ENCODE measurements at places on chromosomes 4 and X.

GRCh38 chrX:12583543-12583942 is 207.7 kb upstream of the PRPS2 start:
- no peak for DNase-seq

- no peak for DNase-seq
Measured at GRCh38 chr4:144355811-144356757, 215.6 kb upstream of the GYPA start.

DNA sequence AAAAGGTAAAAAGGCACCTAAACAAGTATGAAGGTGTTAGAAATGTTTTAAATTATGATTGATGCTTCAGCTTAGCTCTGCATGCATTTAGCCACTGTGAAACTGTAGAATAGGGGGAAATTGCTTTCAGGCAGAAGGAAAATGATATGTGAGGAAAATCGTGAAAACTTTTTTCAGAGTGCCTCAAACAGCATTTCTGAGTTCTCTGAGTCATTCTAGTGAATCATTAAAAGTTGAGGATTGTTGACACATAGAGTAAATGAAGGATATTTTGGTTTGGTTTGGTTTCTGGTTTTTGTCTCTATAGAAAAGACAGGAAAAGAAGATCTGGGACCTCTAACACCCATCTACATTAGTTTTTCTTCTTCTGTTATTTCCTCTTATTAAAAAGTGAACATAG is 332.5 kb upstream of the TRAM1L1 start:
- no peak for DNase-seq

- no peak for DNase-seq
Measured at GRCh38 chr4:17258106-17258505, 253.8 kb downstream of the QDPR start.

DNA sequence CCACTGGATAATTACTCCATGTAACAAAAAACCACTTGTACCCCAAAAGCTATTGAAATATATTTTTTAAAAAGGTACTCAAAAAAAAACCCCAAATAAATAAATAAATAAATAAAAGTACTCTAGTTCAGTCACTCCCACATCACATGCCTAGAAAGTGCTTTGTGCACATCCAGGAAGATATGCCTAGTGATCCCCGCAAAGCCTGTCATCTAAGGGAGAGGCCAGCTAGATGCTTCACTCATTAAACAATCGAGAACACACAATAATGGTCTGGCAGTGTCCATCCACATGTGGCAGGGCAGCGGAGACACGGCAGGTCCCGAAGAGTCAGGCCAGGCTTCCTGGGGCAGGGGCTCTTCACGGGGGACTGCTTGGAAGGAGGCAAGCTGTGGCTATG is 47.6 kb downstream of the RAB33B start:
- no peak for DNase-seq

GRCh38 chr4:133154725-133155124 is 5.6 kb downstream of the PCDH10 start:
- no peak for DNase-seq

DNA sequence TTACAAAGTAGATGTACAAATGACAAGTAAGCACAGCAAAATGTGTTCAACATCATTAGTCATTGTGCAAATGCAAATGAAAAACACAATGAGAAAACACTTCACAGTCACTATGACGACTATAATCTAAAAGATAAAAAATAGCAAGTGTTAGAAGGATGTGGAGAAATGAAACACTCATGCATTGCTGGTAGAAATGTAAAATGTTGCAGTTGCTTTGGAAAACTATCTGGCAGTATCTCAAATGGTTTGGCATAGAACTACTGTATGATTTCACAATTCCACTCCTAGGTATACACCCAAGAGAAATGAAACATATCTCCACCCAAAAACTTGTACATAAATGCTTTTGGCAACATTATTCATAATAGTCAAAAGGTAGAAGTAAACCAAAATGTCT is 459.7 kb upstream of the TRAM1L1 start:
- DNase-seq = no peak

DNA sequence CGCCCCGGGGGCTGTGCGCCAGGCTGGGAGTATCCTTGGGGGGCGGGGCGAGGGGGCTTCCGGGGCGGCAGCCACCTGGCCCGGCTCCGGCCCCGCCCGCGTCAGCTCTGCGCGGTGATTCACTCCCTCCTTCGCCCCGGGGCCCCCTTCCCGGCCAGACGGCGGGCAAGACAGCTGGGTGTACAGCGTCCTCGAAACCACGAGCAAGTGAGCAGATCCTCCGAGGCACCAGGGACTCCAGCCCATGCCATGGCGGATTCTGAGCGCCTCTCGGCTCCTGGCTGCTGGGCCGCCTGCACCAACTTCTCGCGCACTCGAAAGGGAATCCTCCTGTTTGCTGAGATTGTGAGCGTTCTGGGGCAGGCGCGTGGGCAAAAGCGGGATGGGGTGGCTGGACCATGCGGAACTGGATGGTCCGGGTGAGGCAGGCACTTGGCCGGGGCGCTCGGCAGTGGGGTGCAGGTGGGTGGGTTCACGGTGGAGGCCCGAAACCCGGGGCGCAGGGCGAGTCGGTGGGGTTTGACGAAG is at the start of gene PLP2:
PLP2 (plus strand) TSS at position 147 of the 528 bp plus-strand sequence; CDS start at position 250, 103 bp downstream.
- peak; percentile 90 for DNase-seq

GRCh38 chr4:93313197-93313596 is 515.4 kb upstream of the ATOH1 start:
- DNase-seq = no peak

GRCh38 chr4:99383399-99383798 is 30.9 kb upstream of the ADH1C start:
- DNase-seq = no peak

DNA sequence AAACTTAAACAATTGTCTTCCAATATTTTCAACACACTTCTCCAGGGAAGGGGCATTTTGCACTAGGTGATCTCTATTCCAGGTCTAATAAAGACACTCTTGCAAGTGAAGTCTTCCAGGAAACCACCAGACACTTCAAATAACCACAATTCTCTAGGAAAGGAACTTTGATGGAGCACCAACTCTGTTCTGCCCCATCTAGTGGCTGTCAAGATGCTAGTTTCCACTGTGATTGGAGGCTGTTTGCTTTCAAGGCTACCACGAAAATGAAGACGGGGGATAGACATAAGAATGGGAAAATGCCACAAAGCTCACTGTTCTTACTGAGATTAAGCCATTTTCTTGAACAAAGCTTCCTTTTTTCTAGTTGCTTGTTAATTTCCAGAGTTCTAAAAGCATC is 100.6 kb upstream of the F9 start:
- no peak for DNase-seq

DNA sequence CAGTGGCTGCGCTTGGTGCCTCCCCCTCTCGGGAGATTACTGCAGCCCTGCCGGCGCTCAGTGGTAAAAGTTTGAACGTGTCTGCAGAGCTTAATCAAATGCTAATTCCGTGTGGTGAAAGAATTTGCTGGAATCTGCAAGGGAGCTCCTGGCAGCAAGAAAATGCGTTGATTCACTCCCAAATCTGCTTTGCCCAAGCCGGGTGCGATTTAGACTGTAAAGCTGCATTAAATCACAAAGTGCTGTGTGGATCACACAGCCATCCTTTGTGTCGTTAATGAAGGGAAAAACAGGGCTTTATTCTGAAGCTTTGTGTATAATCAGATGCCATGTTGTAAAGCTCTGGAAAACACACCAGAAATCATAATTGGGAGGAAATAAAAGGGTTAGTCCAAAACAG is 444.1 kb downstream of the BCOR start:
- DNase-seq = no peak

DNA sequence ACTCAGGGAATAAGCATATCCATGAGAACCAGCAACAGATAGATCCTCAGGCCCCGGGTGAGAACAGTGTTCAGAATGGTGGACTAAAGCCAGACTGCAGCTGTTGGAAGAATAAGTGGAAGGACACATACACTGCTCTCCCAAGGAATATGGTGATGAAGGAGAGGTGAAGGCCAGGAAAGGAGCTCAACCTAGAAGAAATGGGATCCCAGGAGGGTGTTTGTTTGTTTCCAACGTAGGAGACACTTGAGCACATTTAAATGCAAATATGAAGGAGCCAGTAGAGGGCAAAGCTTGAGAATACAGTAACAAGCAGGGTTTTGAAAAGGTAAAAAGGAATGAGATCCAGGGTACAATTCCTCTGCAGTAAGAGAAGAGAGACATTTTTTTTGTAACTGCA is 42.4 kb upstream of the ATOH1 start:
- DNase-seq = no peak

DNA sequence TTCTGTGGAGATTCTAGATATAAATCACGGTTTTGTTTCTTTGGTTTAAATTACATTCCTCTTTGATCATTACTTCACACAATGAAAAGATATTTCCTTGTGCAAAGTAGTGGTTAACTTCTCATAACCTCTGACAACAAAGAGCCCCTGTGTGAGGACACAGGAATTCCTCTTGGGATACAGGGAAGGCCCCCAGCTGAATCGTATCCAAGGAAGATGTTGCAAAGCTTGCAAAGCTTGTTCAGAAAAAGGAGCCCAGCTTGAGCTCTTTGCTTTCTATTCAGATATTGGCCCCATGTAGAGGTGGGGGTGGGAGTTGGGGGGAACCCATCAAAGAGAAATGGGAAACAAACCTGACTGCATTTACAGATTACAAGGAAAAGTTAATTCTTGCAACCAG is 145.7 kb downstream of the RELL1 start:
- DNase-seq = no peak

DNA sequence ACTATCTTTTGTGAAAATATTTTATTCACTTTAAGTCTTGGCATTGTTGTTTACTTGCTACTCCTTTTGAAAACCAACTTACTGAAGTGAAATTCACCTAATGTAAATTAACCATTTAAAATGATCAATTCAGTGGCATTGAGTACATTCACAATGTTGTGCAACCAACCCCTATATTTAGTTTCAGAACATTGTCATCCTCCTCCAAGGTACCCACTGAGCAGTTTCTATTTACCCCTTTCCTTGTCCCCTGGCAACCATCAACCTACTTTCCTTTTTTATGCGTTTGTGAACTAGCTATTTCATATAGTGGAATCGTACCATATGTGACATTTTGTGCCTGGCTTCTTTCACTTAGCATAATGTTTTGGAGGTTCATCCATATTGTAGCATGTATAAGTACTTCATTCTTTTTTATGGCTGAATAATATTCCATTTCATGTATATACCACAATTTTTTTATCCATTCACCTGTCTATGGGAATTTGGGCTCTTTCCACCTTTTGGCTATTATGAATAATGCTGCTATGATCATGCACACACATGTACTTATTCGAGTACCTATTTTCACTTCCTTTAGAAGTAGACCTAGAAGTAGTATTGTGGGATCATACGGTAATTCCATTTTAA is 85.0 kb downstream of the WWC2 start:
- no peak for DNase-seq

- no peak for DNase-seq
Measured at GRCh38 chr4:149765630-149766029, 50.0 kb downstream of the IQCM start.

DNA sequence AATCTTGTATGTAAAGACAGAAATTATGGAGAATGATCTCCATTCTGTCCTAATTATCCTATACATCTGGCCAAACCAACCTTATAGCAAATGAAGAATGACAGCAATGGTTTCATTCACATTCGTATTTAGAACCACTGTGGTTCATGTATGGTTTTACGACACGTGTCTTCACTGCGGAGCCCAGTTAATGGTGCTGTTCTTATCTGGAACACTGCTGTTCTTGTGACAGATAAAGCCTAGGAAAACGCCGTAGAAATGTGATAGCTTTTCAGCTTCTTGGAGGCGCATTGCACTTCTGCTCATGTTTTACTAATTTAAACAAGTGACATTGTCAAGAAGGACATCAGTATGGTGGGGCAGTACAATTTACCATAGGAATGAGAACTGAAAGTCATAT is 2266.4 kb upstream of the TENM3 start:
- no peak for DNase-seq

DNA sequence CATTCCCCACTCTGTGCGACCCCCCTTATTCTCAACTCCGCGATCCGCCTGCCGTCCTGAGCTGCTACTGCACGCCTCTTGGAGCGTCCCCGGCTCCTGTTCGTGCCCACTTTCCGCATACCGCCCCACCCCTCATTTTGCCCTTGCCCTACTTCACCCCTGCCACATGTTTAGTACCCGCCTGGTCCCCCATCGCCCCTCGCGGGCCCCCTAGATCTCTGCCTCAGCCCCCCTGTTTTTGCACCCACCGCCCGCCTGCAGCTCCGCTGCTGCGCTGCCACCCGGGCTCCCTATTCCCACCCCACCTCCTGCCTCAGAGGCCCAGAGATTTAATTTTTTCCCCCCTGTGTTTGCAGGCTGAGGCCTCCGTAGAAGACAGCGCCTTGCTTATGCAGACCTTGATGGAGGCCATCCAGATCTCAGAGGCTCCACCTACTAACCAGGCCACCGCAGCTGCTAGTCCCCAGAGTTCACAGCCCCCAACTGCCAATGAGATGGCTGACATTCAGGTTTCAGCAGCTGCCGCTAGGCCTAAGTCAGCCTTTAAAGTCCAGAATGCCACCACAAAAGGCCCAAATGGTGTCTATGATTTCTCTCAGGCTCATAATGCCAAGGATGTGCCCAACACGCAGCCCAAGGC is 1.4 kb downstream of the MAGED1 start:
- DNase-seq = no peak

GRCh38 chrX:47563801-47564315 is 2.9 kb downstream of the ARAF start:
- no peak for DNase-seq

DNA sequence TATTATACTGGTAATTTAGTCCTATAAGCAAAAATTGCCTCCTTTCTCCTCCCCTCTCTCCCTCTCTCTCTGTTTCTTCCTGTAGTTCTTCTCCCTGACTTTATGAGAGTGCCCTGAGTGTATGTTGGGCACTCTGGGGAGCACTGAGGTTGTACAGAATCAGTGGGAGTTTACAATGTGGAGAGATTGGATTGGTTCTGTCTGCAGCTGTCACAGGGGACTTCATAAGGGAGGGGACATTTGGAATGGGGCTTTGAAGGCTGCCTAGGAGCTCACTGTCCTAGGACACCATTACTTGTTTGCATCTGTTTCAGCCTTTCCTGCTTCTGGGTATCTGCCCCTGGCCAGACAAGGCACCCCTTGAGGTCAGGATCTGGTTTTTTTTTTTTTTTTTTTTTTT is 22.9 kb downstream of the SH3TC1 start:
- no peak for DNase-seq

- DNase-seq = no peak
Measured at GRCh38 chr4:167867191-167867590, 225.1 kb upstream of the ANXA10 start.

DNA sequence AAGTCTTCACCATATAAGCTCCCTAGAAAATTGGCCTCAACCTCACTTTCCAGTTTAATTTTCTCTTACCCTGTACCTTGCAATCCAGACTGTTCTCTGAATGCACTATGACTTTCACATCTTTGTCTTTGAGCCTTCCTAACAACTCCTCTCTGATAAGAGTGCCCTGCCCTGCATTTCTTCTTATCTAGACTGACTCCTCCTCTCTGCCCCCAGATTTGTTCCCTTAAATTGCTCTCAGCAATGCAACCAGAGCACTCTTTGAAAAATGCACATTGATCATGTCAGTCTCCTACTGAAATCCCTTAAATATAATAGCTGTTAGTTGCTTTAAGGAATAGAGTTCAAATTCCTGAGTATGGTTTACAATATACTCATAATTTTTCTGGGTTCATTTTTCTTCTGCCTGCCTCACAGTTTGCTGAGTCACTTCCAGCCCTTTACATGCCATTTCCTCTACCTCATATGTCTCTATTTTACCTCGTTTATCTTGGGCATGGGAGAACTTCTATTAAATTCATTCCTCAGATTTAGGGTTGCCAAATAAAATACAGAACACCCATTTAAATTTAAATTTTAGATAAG is 582.7 kb upstream of the AADAT start:
- DNase-seq = no peak

GRCh38 chr4:4418676-4419390 is 31.9 kb downstream of the NSG1 start:
- DNase-seq = no peak

- no peak for DNase-seq
Measured at GRCh38 chrX:131392666-131393065, 103.6 kb upstream of the IGSF1 start.

Data from spleen (tissue), 13 donors.